Hematopoietic multipotent progenitor cell treated with erythropoietin and hydrocortisone succinate and interleukin-3 and kit ligand, for 8 days (in vitro differentiated cells): ENCODE measurements at places on chromosomes 6 and 20.

DNA sequence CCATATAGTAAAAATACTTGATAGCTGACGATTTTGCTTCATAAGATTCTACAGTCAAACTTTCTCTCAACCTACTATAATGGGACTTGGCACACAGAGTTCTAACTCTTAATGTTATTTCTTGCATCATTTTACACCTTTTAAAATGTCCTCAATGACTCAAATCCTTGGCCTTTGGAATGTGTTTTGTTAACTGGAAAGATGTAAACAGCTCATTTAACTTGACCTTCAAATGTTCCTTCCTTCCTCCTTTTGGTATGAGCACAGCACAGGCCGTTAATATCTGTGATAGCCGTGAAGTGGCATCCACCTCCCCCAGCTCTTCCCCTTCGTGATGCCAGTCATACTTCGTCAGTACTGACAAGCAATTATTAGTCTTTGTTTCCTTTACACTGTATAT, 972.0 kb upstream of the CITED2 start:
- no peak for DNase-seq

DNA sequence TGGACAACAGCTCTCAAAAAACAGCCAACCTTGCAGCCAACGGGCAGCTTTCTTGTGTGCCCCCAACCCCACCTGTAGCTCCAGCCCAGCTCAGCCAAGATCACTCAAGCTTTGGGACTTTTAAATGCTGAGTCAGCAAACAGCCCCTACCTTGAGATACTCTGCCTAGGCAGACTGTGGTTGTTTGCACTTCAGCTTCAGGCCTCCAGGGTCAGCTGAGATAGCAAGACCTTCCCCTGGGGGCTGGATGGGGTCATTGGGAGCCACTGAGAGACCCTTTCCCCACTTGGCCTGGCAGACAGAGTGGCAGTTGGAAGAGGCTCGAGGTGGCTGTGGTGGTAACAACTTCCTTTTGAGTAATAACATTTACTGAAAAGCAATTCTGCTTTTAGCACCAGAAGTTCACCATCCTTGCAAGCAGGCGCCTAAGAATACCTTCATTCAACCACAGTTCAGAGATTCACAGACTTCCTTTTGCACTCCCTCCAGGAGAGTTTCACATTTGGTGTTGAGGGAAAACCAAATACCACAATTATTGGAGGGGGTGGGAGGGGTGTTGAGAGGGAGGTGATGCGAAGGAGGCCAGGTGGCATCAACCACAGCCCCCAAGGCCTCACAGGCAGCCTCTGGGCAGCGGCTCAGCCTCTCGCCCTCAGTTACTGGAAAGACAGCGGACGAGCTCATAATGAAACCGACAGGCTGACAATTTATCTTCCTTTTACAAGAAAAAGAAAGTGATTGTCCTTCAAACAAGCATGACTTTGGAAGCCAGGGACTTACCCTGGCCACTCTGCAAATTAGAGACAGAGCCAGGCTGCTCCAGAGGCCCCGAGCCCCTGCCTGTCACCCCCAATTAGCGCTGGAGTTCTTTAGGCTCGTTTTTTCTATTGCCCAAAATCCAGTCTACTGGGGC, 148.1 kb downstream of the CEBPB start:
- DNase-seq = no peak

DNA sequence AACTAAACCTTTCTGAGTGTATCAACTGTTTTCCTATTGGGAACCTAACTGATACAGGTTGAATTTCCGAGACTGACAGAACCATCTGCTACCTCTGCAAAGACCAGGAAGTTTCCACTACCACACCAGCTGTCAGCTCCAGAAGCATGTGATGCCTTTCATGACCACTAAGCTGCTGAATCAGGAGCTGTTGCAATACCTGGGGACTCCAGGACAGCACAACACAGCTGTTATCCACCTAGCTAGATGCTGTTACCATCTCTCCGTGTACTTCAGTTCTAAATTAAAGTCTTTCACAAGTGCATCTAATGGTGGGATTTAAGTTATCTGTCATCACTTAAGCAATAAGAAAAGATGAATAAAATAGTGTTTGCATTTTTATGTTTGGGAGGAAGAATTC, 158.2 kb upstream of the IMPG1 start:
- no peak for DNase-seq

- no peak for DNase-seq
Observed at GRCh38 chr6:167930295-167930694, 67.2 kb upstream of the KIF25 start.
